Transverse colon (tissue), 4 donors: ENCODE measurements at places on chromosomes 2 and 18. TPM values are rescaled to one million over a fixed set of nuclear protein-coding genes. Genes with fewer than 3 reads are reported as not detected.

GRCh38 chr2:71223767-71224333 is 3.1 kb downstream of the PAIP2B start:
- DNase-seq, result peak; percentile 64

The DNPEP gene
- 61.3 TPM for total RNA-seq

DNA sequence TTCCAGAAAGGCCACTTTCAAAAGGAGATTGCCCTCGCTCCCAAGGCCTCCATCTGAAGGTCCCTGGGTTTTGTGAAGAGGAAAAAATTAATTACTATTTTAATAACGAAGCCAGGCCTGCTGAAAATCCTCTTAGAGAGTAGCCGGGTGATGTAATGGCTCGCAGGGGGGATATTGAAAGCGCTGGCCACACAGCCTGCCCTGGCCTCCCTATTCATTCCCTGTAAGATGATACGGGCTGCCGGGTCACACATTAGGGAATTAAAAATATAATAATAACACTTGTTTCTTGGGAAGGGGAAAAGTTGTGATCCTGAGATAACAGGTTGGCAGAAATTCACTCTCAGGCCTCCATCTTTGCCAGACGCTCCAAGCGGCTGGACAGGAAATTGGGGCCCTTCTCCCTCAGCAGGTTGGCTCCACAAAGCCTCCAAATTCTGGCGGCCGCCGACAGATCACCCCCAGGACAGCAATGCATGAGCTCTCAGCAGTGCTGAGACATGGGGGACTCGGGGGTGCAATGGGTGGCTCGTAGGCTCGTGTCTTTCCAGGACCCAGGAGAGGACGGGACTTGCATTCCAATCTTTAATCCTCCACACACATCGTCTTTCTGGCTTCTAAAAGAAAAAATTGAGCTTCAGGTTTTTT is 299.9 kb upstream of the SALL3 start:
- no peak for DNase-seq

- no peak for DNase-seq
Observed at GRCh38 chr18:56112013-56112749, 524.2 kb upstream of the TCF4 start.

The REG3G gene
- total RNA-seq, result not detected

The PLGLB1 gene
- total RNA-seq, result not detected

The CFC1B gene
- not detected for total RNA-seq
